Body of pancreas (tissue), 4 donors: ENCODE measurements at places on chromosomes 4 and X. TPM values are rescaled to one million over a fixed set of nuclear protein-coding genes. Genes with fewer than 3 reads are reported as not detected.

CACNA1F gene
- total RNA-seq, result 0.26 TPM

CTAG1A gene
- total RNA-seq, result not detected

ANXA10 gene
- total RNA-seq, result 14.0 TPM

COL25A1 gene
- 0.26 TPM for total RNA-seq

ZXDA gene
- 7.0 TPM for total RNA-seq

TECRL gene
- not detected for total RNA-seq

FAM9A gene
- not detected for total RNA-seq

CFAP99 gene
- not detected for total RNA-seq

CORIN gene
- total RNA-seq, result 0.33 TPM

DNA sequence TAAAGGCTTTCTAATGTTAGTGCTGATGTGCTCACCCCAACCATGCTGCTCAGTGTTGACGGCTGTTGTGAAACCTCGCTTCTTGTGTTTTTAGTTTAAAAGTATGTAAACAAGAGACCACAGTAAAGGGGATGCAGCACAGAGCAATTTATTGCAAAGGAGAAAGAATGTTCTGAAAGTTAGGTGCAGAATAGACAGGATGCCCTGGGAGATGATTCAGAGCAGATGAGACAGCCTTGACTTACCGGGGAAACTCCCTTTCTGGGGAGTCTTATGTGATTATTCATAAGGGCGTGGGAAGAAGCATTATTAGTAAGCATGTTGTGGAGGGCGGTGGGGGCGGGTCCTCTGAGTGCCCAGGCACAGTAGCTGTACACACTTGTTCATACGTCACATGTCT lies 47.7 kb downstream of the EVC start:
- DNase-seq, result no peak

DNA sequence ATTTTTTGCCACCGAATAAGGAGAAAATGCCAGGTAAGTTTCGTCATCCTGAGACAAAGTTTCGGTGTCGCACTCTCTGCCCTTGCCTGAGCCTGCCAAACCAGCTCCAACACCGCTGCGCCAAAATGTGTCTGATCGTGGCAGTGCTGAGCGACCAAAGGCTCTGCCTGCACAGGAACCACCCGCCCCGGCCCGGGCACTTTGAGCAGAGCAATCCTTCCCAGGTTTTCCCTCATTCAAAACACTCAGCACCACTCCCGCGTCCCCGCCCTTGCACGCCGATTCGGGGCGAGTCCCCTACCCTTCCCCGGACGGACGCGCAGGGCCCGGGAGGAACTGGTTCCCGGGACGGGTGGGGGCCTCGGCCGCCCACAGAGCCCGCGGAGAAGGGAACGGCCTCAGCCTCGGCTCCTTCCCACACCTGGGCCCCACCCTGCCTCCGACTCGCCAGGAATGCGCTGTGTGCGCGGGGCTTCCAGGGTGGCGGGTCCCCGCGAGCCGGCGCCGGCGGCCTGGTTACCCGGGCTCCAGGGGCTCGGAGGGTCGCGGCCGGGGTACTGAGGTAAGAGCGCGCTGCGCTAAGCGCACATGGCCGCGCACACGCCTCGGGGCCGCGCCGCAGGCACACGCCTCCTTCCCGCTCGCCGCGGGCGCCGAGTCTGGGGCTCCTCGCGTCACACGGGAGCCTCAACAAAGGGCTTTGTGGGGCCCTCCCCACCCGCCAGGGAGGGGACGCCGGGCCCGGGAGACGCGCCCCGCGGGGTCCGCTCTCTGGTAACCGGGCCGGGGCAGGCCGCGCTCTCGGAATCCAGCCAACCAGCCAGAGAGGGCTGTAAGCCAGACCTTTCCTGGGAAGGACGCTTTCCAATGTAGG lies at the start of gene C4orf36:
Gene C4orf36 (minus strand): TSS at position 661 of the 874 bp plus-strand sequence. CDS start 902 bp downstream, outside the sequence.
- peak; percentile 90 for DNase-seq

DNA sequence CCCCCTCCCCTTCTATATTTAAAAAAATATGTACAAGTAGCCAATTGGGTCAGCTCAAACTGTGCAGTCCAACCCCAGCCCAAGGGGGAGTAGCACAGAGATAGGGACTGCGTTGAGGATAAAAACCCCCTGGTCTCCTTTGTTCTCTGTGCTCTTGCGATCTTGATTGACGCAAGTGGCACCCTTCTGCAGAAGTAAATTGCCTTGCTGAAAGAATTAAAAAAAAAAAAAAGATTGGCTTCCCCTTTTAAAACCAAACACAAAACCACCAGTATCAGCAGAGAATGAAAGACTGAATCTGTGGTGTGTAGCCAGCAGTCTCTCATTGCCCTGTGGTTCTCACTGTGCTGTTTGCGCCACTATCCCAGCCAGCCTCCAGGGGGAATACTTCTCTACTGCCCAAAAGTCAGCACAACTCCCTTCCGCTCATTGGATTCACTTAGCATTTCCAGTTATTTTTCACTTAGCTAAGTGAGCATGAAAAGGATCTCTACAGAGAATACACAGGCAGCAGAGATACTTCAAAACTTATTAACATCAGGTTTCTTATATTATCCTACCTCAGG lies 29.7 kb downstream of the MANBA start:
- no peak for DNase-seq

- no peak for DNase-seq
Measured at GRCh38 chr4:174222266-174222872, 61.1 kb downstream of the FBXO8 start.

DNA sequence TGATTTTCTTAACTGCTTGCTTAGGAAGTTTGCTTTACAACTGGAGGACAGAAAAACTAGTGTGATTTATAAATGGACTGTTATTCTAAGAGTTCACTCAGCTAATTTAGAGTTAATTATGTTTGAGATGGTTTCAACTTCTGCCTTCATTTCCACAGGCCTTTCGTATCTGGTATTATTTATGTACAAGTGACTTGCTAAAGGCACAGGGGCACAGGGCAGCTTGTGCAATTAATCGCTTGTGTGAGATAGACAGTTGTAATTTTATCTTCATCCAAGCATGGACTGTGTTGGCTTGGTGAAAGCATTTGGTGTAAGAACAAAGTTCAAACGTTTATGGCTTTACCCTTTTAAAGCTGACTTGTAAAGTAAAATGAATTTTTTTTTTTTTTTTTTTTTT lies 38.3 kb downstream of the GPAT3 start:
- DNase-seq, result no peak

- no peak for DNase-seq
Measured at GRCh38 chr4:93897559-93897958, 69.0 kb downstream of the ATOH1 start.

- DNase-seq, result no peak
Measured at GRCh38 chr4:15130441-15130840, 128.2 kb downstream of the CPEB2 start.

- no peak for DNase-seq
Measured at GRCh38 chr4:187307131-187307530, 583.5 kb upstream of the FAT1 start.

- DNase-seq, result no peak
Measured at GRCh38 chr4:70181864-70182263, 13.7 kb upstream of the ODAM start.

DNA sequence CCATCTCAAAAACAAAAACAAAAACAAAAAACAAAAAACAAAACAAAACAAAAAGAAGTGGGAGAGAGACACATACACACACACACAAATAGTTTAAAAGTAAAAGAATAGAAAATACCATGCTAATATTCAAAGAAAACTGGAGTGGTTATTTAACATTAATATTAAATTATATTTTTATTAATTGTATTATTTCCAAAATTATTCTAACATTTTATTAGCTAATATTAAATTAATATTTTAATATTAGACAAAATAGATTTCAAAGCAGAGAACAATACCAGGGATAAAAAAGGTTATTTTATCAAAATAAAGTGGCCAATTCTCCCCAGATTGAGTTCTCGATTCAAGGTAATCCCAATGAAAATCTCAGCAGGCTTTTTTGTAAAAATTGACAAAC lies 90.9 kb downstream of the NAT8L start:
- no peak for DNase-seq

- peak; percentile 35 for DNase-seq
Measured at GRCh38 chr4:108060164-108060563, 70.5 kb downstream of the HADH start.

DNA sequence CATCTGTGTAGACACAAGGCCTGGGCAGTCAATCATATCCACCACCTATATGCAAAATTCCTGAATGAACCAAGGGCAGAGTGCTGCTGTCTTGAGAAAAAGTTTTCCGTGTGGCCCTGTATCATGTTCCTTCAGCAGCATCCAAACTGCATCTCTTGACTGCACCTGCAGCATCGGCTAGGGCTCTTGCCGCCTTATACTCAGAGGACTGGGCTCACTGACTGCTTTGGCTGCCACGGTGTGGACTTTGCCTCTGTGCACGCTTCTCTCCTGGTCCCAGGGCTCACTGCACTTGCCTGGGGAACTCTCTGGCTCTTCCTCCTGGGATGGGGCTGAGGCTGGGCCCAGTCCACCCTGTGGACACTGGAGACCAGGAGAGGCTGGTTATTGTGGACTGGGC lies 39.5 kb upstream of the STS start:
- DNase-seq, result no peak

GRCh38 chr4:11407551-11407950 lies 21.1 kb downstream of the HS3ST1 start:
- no peak for DNase-seq

GRCh38 chr4:75180790-75181776 lies 248.2 kb downstream of the PARM1 start:
- DNase-seq, result no peak

GRCh38 chrX:43560247-43560946 lies 95.7 kb upstream of the MAOA start:
- DNase-seq, result no peak

DNA sequence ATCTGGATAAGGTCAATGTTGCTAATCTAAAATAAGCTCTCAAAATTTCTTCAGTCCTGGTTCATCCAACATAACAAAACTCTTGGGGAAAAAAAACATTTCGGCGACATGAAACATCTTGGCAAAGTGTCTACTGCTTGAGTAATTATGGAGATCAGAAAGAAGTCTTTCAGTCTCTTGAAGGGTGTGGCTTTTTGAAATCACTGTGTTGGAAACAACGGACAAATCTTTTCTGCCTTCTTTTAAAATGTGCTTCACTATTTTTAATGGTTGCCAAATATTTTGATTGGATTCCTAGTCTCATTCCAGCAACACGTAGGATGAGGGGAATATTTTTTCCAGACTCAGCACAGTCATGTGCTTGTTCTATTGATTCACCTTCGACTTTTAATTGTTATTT lies 138.6 kb downstream of the KLHL8 start:
- DNase-seq, result no peak

GRCh38 chr4:25694466-25694865 lies 38.8 kb downstream of the SLC34A2 start:
- DNase-seq, result no peak

GRCh38 chr4:118279328-118279727 lies 73.5 kb downstream of the PRSS12 start:
- DNase-seq, result no peak

- DNase-seq, result no peak
Measured at GRCh38 chrX:24859211-24859841, 156.4 kb downstream of the ARX start.

GRCh38 chrX:77450415-77450814 lies 3.2 kb downstream of the FGF16 start:
- DNase-seq, result no peak

- DNase-seq, result peak; percentile 33
Measured at GRCh38 chr4:1172228-1172851, at the start of gene SPON2. Gene SPON2 (minus strand): TSS chr4:1172583.

GRCh38 chrX:18638398-18638797 lies 33.5 kb downstream of the RS1 start:
- no peak for DNase-seq

DNA sequence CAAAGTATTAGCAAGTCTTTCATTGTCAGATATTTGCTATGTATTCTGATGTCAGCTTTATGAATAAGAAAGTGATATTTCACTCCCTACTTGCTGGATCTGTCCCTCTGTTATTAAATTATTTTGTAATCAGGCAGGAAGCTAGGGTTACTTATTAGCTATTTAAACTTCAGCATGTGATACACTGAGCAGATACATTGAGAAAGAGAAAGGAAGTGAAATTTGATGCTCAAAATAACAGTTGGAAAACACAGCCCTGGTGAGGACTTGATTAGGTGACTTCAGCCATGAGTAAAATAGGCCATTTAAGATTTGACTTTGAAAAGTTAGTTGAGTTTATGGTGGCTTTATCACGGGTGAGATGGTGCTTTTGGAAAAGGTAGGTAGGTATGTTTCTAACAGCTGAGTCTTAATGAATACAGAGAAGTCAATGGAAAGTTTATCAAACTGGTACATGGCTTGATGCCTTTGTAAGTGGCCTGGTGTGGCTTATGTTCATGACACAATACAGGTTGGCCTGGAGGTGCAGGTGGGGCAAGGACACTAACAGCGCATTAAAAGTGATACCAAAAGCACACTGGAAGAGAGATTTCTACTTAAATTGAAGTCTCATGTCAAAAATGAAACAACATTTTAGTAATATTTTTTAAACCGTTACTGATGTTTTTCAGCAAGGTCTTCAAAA lies 321.2 kb upstream of the SPOCK3 start:
- DNase-seq, result no peak

DNA sequence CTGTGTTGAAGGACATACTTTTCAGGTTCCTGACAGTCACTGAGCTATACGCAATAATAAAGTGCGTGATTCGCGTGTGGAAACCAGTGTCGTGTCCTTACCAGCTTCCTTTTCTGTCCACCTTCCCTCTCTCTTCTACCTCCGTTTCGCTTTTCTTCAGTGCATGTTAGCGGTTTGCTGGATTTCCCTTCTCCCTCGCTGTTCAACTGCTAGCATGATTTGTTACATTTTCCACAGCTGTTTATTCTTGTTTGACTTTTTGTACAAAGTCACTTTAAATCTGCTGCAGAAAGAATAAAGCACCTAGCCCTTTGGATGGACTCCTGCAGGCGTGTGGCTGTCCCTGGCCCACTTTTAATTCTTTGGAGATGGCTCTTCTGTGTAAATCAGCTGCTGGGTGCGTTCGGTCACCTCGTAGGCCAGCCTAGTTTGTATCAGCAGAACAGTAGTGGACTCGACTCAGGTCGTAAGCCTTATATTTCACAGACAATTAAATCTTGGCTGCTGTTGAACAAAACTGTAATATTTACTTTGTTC lies 8.9 kb upstream of the HAND2 start:
- DNase-seq, result no peak

GRCh38 chrX:46912603-46913491 lies 626 bp downstream of the JADE3 start:
- peak; percentile 45 for DNase-seq

GRCh38 chrX:82362990-82363389 lies 1145.1 kb upstream of the POU3F4 start:
- DNase-seq, result no peak

GRCh38 chrX:106606571-106606970 lies 5.2 kb upstream of the RADX start:
- no peak for DNase-seq
